ENCODE measurements at places on chromosomes 3 and 15.

DNA sequence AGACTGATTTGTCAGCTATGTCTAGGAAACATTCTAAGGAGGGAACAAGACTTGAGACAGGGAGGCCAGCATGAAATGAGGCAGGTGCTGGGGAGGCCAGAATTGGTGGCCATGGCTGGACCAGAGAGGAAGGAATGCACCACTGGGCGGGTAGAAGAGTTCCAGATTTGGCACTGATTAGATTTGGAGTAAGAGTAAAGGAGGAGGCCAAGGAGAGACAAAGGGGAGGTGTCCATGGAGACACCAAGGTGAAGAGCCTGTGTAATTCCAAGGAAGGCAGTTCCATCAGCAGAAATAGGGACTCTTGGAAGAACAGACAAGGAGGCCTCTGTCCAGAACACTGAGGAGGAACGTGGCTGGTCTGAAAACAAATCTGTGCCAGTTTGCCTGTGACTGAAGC, 1.8 kb downstream of the ARNT2 start:
- no peak for DNase-seq

DNA sequence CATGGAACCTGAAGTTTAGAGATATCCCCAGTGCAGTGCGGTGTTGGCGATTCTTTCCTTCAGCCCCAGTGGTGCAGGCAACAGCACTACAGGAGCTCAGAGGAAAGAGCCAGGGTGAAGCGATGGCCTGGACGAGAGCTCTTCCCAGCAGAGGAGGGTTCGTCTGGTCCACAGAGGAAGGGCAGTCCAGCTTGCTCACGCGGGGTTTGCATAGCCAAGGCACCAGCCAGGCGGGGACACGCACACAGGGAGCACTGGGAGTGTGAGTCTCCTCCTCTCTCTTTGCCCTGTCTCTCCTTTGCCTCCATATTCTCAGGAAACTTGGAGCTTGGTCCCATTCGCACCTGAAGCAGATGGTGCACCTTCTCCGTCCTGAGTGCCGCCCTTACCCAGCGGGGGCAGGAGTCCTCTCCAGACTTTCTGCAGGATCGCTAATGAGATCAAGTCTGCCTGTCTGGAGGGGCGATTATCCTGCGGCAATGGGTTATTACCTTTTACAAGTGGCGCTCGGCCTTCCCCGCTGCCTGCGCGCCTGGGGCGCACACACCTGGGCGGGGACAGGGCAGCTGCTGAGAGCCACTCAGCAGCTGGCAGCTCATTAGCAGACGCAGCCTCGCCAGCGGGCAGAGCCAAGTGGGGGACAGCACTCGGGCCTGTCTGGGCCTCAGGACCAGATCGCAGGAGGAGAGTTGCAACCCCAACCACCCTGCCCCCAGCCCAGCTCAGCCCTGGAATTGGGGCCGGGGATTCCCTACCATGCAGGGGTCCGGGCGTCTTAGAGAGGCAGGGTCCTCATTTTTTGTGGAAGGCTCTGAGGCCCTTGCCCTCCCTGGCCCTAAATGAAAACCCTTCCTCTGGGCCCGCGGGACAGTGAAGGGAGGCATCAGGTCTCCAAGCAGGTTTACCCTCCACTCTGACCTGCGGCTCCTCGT, 119.0 kb upstream of the MEF2A start:
- no peak for DNase-seq

GRCh38 chr3:123773681-123774431, 110.3 kb downstream of the MYLK start:
- DNase-seq = no peak

DNA sequence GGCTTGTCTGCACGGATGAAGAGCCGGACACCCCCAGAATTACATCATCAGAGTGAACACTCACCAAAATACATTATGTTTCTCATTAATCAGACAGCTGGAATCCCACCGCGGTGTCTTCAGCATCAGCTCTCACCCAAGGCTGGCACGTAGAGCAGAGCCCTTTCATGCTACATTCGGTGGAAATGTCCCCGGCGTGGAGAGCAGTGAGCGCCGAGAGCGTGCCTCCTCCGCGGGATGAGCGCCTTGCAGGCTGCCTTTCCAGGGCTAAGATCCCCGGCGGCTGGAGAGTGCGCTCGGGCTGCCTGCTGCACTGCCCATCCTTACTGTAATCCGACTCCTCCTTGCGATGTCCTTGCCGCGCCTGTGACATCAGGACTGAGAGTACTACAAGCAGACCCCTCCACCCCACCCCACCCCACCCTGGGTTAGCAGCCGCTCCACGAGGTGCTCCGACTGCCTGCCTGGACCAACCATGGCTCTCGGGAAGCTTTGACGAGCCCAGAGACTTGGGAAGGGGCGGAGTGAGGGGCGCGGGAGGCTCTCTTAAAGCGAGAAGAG, at the start of gene ZNF385D:
TSS of gene ZNF385D (minus strand) at position 380 of the 561 bp plus-strand sequence. CDS start at position 86, 294 bp downstream.
- no peak for DNase-seq

DNA sequence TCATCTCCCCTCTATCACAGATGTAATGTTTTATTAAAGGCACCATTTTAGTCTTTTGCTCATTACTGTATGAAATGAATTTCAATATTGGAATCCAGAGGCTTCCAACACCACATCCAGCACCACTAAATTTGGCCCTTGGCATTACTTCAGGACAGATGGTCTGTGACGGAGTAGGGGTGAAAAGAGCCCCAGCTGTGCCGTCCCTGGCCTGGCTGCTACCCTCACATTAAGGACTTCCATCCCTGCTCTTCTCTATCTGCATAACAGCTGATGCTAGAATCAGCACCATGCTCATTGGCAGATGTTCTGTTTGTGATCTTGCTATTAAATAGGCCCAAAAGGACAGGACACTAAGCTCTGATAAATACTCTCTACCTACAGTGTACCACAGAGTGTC, 152.9 kb downstream of the IL1RAP start:
- no peak for DNase-seq

DNA sequence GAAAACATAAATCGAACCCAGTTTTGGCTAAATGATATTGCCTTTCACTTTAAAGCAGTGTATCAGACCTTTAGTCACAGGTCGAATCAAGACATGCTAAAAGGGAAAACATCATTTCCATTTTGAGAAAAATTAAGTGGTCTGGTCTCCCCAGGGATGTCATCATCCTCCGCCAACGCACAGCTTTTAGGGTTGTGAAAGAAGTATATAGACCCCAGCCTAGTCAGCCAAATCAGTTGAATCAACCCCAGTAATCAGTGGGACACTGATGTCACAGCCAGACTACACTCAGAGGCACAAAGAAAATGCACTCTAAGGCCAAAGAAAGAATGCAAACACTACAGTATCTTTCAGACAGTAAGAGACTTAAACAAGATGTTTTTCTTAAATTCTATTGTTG, 187.4 kb downstream of the ZIC4 start:
- DNase-seq = no peak

All from stimulated activated CD4-positive, alpha-beta T cell treated with anti-CD3 and anti-CD28 coated beads, Interleukin-1b, Interleukin-23, amount 100 ng/mL, for 1 hour (primary cell).